RWPE2 (cell line): ENCODE measurements at places on chromosomes 12 and 14.

GRCh38 chr12:111414711-111415252, 9.1 kb downstream of the SH2B3 start:
- H3K36me3 ChIP-seq: peaks cover 19% of the 10 kb centered on the region
- H3K4me3 ChIP-seq: no peak overlapping the region
- no peaks in the 10 kb centered on the region for H3K27me3 ChIP-seq
- DNase-seq: no peak
- H3K4me1 ChIP-seq: peaks cover 22% of the 10 kb centered on the region

GRCh38 chr14:59085207-59085739, 103.2 kb upstream of the DAAM1 start:
- H3K4me1 ChIP-seq: peaks cover 10% of the 10 kb centered on the region
- no peaks in the 10 kb centered on the region for H3K36me3 ChIP-seq
- H3K27me3 ChIP-seq: no peaks in the 10 kb centered on the region
- peak overlapping the region; percentile 27 for H3K27ac ChIP-seq
- DNase-seq: no peak

DNA sequence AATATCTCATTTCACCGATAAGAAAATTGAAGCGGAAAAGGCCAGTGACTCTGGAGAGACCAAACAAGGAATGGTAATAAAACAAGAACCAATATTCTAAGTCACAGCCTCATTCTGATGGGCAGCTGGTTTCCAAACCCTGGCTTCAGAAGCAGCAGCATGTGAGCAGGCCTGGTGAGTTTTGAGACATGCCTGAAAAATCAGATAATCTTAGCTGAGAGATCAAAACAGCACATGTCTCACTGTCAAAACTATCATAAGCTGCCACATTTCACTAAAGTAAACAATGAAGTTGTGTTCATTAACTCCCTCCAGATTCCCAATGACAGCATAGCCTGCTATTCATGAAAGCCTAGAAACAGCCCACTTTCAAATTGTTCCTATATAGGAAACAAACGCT, 36.5 kb downstream of the CIT start:
- no peak overlapping the region for H3K4me3 ChIP-seq
- no peak for DNase-seq

- H3K27ac ChIP-seq: peak overlapping the region; percentile 38
- H3K36me3 ChIP-seq: no peaks in the 10 kb centered on the region
- H3K4me1 ChIP-seq: peaks cover 36% of the 10 kb centered on the region
- H3K4me3 ChIP-seq: no peak overlapping the region
- H3K27me3 ChIP-seq: no peaks in the 10 kb centered on the region
Observed at GRCh38 chr12:52867642-52868041, 18.8 kb upstream of the KRT78 start.

GRCh38 chr14:96979611-96980074, 182.5 kb downstream of the VRK1 start:
- no peaks in the 10 kb centered on the region for H3K4me1 ChIP-seq
- no peaks in the 10 kb centered on the region for H3K27me3 ChIP-seq
- H3K27ac ChIP-seq: no peak overlapping the region
- no peak for DNase-seq
- H3K4me3 ChIP-seq: no peak overlapping the region
- no peaks in the 10 kb centered on the region for H3K36me3 ChIP-seq

DNA sequence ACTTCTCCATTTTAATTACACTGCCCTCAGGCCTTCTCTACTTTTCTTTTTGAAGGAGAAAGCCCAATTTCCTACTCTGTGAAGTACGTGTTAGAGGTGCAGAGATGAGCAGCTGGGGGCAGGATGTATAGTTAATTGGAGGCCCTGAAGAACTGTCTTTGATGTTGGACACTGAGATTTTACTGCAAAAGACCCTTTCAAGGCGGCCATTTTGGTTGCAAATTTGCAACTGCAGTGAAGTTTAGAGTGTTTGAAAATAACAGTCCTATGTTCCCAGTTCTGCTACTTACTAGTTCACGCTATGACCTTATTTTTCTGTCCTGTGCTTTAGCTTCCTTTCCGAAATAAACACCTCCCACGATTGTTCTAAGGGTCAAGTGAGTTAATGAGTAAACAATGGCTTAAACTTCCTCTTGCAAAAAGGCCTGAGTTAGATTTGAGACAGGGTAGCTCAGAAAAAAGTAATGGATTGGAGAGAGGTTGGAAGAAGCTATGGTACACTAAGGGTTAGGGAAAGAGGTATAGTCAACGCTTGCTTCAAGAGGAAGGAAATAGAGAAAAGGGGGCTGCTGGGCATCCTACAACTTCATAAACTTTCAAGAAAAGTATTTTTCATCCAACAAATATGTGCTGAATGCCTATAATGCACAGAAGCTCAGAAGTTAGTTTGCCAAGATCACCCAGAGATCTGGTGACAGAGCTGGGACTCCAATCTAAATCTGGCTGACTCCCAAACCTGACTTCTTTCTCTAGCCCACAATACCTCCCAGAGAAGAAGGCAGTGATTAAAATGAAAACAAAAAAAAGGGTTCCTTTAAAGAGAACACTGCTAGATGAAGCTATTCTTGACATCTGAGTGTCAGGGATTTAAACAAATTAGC, 26.4 kb upstream of the DICER1 start:
- H3K4me3 ChIP-seq: no peak overlapping the region
- H3K4me1 ChIP-seq: no peaks in the 10 kb centered on the region
- H3K27ac ChIP-seq: no peak overlapping the region
- DNase-seq: no peak

GRCh38 chr14:99538733-99539132, 57.5 kb downstream of the CCNK start:
- H3K4me3 ChIP-seq: no peak overlapping the region
- peaks cover 3% of the 10 kb centered on the region; the same call in 1 of the 2 replicates for H3K36me3 ChIP-seq
- no peak for DNase-seq
- no peaks in the 10 kb centered on the region for H3K27me3 ChIP-seq

DNA sequence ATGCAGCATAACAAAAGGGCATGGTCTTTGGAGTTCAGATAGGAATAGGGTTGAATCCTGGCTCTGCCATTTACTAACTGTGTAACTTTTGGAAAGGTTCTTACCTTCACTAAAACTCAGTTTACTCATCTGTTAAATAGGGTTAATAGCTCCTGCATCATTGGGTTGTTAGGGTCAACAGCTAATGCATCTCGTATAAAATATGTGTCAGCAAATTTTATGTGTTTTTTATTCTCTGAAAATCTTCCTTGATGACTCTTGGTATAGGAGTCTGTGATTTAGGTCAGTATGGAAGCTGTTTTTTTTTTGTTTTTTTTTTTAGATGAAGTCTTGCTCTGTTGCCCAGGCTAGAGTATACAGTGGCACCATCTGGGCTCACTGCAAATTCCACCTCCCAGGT, 36.1 kb upstream of the SRP54 start:
- H3K36me3 ChIP-seq: no peaks in the 10 kb centered on the region
- no peak overlapping the region for H3K4me3 ChIP-seq
- H3K27ac ChIP-seq: no peak overlapping the region
- no peaks in the 10 kb centered on the region for H3K27me3 ChIP-seq

DNA sequence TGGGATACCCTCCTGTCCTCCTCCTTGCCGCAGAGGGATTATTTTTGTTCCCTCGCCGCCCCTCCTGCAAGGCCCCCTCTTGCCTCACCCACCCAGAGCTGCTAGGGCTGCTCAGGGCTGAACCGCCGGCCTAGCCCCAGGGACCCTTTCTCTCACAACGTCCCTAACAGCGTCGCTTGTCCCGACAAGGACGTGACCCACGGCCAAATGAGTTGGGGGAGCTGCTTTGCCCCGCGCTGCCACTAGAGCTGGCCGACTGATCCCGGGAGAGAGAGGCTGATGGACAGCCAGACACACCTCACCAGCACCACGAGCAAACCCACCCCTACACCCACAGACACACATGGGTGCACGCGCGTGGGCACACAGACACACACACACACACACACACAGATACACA, 154.6 kb upstream of the ALG10B start:
- no peak for DNase-seq
- H3K4me3 ChIP-seq: no peak overlapping the region
- H3K4me1 ChIP-seq: no peaks in the 10 kb centered on the region
- H3K27me3 ChIP-seq: no peaks in the 10 kb centered on the region
- H3K36me3 ChIP-seq: no peaks in the 10 kb centered on the region
- H3K27ac ChIP-seq: no peak overlapping the region

GRCh38 chr14:99616832-99617800, 13.1 kb upstream of the CCDC85C start:
- no peak overlapping the region for H3K4me3 ChIP-seq
- no peak overlapping the region for H3K27ac ChIP-seq
- H3K27me3 ChIP-seq: no peaks in the 10 kb centered on the region
- DNase-seq: no peak
- H3K4me1 ChIP-seq: peaks cover 29% of the 10 kb centered on the region

DNA sequence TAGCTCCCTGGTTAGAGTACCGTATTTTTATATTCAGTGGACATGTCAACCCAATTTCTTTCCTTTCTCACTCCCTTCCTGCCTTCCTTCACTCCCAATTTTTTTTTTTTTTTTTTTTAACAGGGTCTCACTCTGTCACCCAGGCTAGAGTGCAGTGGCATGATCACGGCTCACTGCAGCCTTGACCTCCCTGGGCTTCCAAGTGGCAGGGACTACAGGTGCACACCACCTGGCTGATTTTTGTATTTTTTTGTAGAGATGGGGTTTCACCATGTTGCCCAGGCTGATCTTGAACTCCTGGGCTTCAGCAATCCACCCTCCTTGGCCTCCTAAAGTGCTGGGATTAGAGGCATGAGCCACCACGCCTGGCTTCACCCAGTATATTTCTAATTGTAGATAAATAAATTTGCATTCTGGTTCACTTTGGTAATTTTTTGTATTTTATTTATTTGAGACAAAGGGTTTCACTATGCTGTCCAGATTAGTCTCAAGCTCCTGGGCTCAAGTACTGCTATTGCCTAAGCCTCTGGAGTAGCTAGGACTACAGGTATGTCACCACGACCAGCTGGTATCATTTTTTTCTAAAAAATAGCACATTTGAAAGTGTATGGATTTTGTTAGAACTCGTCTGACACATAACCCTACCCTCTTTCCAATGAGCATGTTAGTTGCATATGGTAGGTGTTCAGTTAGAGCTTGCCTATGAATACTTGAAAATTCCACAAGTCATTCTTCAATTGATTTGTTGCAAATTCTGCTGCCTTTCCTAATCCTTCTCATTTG, 15.7 kb downstream of the SLC38A2 start:
- H3K4me1 ChIP-seq: peaks cover 27% of the 10 kb centered on the region
- H3K4me3 ChIP-seq: no peak overlapping the region
- peaks cover 34% of the 10 kb centered on the region for H3K36me3 ChIP-seq
- peak overlapping the region; percentile 96 for H3K27ac ChIP-seq
- no peaks in the 10 kb centered on the region for H3K27me3 ChIP-seq

GRCh38 chr12:118361092-118361404, 11.7 kb downstream of the TAOK3 start:
- H3K36me3 ChIP-seq: peaks cover 3% of the 10 kb centered on the region; the same call in 1 of the 2 replicates
- DNase-seq: no peak
- no peaks in the 10 kb centered on the region for H3K27me3 ChIP-seq
- peak overlapping the region; percentile 86 for H3K27ac ChIP-seq
- H3K4me3 ChIP-seq: no peak overlapping the region

DNA sequence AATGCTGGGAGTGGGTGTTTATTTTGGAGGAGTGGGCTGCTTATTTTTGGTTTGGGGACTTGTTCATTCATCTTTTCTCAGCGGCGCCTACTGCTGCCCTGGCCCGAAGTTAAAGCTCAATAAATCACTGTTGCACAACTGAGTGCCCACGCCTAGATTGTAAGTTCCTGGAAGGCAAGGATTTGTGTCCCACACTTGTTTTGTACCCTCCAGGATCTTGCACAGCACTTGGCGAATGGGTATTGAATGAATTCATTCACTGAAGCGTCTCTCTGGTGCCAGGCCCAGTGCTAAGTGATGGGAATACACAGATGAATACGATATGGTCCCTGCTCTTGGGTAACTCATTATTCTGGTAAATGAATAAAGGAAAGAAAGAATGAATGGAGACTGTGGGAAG, 153.3 kb upstream of the PARP11 start:
- H3K27ac ChIP-seq: no peak overlapping the region
- no peaks in the 10 kb centered on the region for H3K36me3 ChIP-seq
- H3K4me3 ChIP-seq: no peak overlapping the region
- peaks cover 7% of the 10 kb centered on the region for H3K4me1 ChIP-seq

DNA sequence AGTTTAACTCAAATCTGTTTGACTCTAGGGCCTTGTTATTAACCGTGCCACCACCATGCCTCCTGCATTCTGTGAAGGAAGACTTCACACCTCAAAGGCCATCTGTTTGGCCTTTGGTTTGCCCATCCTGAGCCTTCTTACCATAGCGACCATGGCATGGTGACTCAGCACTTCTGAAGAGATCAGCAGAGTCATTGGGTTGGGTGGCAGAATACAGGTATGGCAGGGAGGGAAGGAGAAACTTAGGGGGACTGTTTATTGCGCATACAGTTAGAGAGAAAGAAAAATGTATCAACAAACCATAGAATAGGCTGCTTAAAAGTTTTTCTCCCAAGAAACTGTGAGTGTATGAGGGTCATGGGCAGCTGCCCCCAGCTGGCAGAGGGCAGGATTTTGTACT, 49.2 kb downstream of the DAD1 start:
- no peaks in the 10 kb centered on the region for H3K36me3 ChIP-seq
- H3K27ac ChIP-seq: no peak overlapping the region
- DNase-seq: no peak
- no peak overlapping the region for H3K4me3 ChIP-seq
- peaks cover 23% of the 10 kb centered on the region for H3K4me1 ChIP-seq

DNA sequence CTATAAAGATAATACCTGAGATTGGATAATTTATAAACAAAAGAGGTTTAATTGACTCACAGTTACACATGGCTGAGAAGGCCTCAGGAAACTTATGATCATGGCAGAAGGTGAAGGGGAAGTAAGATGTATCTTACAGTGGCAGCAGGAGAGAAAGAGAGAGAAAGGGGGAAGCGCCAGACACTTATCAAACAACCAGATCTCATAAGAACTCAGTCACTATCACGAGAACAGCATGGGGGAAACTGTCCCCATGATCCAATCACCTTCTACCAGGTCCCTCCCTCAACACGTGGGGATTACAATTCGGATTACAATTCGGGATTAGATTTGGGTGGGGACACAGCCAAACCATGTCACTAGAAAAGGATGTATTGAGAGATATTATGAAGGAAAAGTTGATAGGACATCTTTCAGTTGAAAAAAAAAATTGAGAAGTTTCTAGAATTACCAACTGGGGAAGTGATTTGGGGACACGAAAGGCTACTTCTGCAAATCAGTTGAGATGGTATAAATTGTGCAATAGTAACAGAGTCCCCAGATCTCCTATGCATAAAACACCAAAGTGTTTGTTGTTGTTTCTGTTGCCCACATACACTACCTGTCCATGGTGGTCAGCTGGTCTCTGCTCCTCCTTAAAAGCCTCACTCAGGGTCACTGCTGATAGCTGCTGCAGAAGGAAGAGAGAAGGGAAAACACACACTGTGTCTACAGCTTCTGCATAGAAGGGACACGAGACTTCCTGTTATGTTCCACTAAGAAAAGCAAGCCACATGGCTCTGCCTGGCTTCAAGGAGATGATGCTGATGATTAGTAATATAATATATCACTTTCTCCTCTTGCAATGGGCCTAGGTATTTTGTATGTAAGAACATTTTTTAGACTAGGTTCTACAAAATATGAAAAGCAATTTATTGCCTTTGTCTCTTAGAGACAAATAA, 465.5 kb downstream of the PDZRN4 start:
- no peak overlapping the region for H3K4me3 ChIP-seq
- H3K4me1 ChIP-seq: no peaks in the 10 kb centered on the region
- DNase-seq: no peak
- no peaks in the 10 kb centered on the region for H3K27me3 ChIP-seq
- no peak overlapping the region for H3K27ac ChIP-seq
